ENCODE measurements at places on chromosomes 3 and 15.
A peak's percentile ranks its signal among the peaks of the same experiment; 100 is the strongest.

DNA sequence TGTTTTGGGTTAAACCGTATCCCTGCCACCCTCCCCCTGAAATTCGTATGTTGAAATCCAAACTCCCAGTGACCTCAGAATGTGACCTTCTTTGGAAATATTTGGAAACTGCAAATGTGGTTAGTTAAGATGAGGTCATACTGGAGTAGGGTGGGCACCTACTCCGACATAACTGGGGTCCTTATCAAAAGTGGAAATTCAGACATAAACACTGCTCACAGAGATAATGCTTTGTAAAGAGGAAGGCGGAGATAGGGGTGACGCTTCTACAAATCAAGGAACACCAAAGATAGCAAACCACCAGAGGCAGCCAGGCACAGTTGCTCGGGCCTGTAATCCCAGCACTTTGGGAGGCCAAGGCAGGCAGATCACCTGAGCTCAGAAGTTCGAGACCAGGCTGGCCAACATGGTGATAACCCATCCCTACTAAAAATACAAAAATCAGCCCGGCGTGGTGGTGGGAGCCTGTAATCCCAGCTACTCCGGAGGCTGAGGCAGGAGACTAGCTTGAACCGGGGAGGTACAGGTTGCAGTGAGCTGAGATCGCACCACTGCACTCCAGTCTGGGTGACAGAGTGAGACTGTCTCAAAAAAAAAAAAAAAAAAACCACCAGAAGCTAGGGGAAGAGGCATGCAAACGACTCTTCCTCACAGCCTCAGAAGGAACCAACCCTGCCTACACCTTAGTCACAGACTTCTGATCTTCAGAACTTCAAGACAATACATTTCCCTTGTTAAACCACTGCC, 51.1 kb upstream of the CHD2 start:
- DNase-seq: no peak

DNA sequence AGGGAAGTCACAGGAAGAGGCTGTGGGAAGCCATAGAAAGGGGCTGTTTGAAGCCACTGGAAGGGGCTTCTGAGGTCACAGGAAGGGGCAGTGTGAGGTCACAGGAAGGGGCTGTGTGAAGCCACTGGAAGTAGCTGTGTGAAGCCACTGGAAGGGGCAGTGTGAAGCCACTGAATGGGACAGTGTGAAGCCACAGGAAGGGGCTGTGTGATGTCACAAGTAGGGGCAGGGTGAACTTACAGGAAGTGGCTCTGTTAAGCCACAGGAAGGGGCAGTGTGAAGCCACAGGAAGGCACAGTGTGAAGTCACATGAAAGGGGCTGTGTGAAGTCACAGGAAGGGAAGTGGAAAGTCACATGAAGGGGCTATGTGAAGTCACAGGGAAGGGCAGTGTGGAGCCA, 33.1 kb downstream of the GASK1A start:
- DNase-seq: no peak

DNA sequence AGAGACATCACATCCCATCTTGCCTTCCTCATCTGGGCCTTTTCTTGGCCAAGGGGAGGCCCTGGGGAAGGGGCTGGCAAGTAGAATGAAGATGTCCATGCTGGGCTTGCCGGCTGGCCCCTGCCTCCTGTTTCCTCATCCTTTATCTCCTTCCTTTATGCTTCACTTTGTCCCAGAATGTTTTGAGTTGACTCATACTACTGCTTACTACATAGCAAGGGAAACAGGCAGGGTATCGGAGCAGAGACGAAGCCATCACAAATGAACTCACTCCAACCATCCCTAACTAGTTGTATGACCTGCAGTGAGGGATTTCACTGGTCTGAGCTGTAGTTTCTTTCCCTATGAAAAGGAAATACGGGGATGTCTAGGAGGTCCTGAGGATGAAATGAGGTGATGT, 66.0 kb downstream of the CHDH start:
- DNase-seq: no peak

DNA sequence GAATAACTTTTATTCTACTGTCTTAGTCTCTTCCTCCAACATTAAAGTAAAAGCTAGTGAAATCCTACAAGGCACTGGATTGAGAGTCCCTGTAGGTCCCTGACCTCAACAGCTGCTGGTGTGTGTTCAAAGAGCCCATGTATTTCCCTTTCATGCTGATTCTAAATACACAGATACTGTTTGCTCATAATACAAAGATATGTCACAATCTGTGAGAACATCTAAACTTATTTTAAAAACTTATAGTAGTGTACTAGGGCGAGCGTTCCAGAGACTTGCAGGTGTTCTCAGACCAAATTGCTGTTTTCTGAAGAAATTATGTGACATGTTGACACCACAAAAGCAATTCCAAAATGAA, 145.9 kb upstream of the LIPC start:
- DNase-seq: no peak

DNA sequence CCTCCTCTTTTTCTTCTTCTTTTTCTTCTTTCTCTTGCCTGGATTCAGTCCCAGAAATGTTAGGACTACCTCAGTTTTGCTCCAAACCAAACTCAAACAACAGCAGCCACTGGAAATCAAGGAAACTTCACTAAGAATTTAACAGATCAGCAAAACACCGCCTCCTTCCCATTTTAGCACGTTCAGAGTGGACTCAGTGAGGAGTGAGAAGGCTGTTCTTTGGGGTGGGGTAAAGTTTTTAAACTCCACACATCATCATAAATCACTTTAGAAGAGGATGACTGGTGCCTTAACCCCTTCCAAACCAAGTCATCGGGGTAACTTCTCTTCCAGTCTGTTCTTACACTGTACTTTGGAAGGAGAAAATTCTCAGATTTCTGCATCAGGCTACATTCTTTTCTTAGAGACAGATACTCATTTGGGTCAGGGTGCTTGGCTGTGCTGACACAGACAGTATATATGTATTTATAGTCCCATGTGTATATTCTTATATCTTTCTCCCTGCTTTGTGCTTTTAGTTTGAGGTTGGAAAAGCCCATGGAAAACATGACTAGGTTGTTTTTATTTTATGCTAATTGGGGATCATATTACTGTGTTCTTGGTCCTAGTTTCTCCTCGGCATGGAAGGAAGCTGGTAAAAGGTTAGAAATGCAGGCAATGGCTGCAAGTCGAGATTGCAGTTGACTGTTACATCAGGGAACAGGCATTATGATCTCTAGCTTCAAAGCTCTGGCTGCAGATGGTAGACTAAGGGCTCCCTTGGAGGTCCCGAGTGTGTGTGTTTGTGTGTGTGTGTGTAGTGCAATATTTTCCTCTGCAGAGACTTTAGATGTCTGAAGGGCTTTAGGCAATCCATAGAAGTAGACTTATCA, at the start of gene CCDC80:
Gene CCDC80 (minus strand): TSS at position 214 of the 872 bp plus-strand sequence. CDS start 1,238 bp downstream, outside the sequence.
- DNase-seq: no peak

- no peak for DNase-seq
These were observed 10.3 kb upstream of the SLCO2A1 start for GRCh38 chr3:134040066-134040465.

DNA sequence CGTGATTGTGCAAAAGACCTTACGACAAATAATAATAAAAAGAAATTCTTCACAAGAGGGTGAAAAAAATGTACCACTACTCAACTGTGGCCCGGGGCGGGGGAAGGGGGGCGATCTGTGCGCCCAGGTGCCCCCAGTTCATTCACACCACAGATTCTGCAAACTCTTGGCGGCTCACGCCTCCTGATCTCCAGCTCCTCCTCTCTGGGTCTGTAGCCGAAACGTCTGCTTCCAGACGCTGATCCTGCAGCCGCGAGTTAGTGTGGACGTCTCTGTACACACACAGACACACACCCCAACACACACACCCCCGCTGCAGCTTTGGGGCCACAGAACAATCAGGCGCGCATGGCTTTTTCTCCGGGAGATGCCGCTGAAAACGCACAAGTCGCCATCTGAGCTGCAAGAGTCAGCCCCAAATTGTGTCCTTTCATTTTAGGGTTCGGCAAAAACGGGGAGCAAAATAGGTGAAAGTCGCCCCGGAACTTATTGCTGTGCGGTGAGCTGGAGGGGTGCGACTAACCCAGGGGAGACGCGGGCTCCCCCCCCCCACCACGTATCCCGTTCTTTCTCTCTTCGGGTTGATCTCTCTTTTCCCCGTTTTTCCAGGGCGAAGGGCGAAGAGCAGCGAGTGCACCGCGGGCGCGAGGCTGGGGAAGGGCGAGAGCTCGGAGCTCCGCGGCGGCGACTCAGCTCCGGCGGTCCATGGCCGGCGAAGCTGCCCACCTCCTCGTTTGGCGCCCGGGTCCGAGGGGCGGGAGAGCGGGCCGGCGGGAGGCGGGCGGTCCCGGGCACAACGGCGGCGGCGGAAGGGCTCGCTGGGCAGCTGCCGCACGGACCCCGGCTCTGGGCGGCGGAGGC, 505 bp upstream of the WNT5A start:
- no peak for DNase-seq

- DNase-seq: no peak
These were observed 95.8 kb downstream of the CNTN3 start for GRCh38 chr3:74518610-74519009.

- no peak for DNase-seq
These were observed 14.0 kb upstream of the COPG1 start for GRCh38 chr3:129235344-129235917.

DNA sequence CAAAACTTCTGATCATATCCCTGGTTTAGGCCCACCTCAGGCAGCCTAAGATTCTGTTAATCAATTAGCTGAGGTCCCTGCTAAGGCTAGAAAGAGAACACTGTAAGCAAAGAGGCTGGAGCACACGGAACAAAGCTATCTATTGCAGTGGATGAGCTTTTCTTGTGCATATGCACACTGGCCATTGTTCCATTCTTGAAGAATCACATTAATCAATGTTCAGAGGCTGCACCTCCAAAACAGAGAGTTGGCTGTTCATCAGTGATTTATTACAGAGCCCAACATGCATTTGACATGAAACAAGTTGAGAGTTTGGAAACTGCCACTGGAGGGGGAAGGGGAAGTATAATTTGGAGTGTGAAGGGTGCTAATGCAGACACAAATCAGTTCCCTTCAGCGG, 873.0 kb downstream of the ROBO1 start:
- DNase-seq: no peak

DNA sequence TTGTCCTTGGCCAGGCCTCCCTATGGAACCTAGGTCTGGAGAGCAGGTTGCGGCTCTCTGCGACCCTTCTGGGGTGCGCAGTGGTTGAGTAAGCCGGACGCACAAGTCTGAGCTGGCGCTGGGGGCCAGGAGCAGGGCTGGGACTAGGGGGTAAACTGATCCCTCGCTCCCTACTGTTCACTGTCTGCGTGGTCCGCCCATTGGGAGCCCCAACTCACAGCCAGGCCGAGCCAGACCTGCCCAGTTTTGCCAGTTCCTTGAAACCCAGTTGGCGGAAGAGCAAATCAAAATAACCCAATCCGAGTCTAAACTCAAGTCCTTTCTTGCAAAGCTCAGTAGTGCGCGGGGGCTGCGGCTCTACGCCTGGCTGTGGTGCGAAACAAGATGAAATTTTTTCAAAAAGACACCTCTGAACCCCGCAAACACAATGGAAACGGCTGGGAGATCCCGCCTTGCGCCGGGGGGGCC, 17.5 kb downstream of the RGMA start:
- DNase-seq: no peak

GRCh38 chr3:166191411-166191810, 354.2 kb upstream of the BCHE start:
- DNase-seq: no peak

- DNase-seq: no peak
These were observed 128.8 kb upstream of the AADACL2 start for GRCh38 chr3:151604891-151605290.

- peak; percentile 38 for DNase-seq
These were observed 489 bp downstream of the CSPG5 start for GRCh38 chr3:47578119-47578632.

GRCh38 chr3:15899388-15899787, 101.6 kb upstream of the ANKRD28 start:
- DNase-seq: no peak

GRCh38 chr15:51634591-51635198, 12.1 kb upstream of the DMXL2 start:
- no peak for DNase-seq

Measured in nucleus accumbens (tissue), 56 donors.